Ecto neural progenitor cell (in vitro differentiated cells): ENCODE measurements at places on chromosomes 2 and 18.

GRCh38 chr2:218895759-218896500, 15.3 kb downstream of the WNT10A start:
- no peak for DNase-seq

- DNase-seq, result no peak
These were observed 110.2 kb upstream of the KIF5C start for GRCh38 chr2:148764815-148765214.

- no peak for DNase-seq
These were observed 40.5 kb downstream of the CROCC2 start for GRCh38 chr2:240946654-240947053.

- no peak for DNase-seq
These were observed 102.2 kb upstream of the CYP1B1 start for GRCh38 chr2:38178119-38178518.

DNA sequence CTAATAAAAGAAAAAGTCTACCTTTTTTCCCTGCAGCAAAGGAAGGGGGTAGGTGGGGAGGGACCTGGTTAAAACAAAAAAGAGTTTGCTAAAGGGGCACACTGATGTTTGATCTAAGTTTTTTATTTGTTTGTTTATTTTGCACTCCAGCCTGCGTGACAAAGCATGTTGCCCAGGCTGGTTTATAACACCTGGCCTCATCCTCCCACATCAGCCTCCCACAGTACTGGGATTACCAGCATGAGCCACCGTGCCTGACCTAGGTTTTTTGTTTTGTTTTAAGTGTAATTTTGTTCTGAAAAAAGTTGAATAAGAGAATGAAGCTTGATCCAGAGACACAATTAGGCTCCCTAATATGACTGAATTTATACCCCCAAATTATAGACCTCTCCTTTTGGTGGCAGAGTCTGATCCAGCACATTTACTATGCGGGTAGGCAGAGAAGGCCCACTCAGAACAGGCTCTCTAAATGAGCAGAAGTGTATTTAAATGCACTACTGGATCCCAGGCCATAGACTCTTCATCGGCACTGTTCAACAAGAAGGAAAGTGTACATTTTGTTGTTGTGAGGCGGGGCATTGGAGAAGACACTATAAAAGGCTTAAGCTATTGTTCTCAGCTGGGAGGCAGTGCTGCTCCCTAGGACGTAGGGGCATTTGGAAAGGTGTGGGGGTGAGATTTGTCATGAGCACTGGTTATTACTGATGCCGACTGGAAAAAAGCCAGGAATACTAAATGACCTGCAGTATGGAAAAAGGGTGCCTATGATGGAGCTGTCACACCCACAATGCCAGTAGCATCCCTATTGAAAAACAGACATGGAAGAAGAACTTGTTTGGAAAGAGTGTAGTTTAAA, 32.4 kb downstream of the MRPS9 start:
- no peak for DNase-seq
